Sciatic nerve (tissue), 2 donors: ENCODE measurements at places on chromosomes 13 and 19.
A peak's percentile ranks its signal among the peaks of the same experiment; 100 is the strongest.

DNA sequence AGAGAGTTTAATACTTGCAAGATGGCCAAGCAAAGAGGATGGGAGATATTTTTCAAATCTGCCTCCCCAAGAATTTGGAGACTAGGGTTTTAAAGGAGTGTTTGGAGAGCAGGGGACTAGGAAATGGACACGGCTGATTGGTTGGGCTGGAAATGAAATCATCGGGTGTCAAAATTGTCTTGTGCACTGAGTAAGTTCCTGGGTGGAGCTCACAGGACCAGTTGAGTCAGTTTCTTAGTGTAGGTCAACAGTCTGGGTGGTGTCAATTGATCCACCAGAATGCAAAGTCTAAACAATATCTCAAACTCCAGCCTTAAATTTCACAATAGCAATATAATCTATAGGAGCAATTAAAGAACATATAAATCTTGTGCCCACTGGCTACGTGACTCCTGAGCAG, 23.0 kb upstream of the CEACAM4 start:
- DNase-seq: no peak

DNA sequence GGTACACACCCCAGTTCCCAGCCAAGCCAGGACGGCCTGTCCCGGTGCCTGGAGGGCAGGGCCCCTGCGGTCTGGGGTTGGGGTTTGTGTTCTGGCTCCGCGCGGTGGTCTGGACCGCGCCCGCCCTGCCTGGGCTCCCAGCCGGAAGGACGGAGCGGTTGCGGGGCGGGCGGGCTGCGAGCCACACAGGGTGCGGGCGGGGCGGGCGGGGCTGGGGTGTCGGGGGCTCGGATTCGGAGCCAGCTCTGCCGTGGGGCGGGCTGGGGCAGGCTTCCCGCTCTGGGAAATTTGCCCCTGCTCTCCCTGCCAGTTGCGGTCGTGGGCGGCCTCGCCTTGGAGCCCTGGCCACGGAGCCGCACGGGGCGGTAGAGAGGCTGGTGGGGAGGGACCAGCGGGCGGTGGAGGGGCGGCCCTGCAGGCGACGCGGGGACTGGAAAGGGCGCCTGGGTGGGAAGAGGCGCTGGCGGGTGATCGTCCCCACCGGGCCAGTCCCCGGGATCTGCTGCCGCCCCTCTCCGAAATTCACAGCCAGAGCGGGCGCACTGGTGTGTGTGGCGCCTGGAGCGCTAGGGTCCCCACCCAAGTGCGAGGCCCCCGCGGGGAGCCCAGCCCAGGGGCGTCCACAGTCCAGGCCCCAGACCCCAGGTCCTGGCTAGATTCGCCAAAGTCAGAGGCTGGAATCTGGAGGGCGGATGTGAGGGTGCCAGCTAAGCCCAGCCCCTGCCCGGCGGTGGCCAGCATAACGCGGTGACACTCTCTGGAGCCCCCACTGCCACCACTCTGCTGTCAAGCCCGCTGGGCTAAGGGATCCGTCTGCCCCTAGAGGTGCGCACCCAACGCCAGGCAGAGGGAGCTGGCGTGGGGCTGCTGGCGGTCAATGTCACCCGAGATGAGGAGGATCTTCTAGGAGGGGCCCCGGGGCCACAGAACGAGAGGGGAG, 11.0 kb upstream of the ZNF492 start:
- no peak for DNase-seq

GRCh38 chr13:25846222-25846984, 205.4 kb downstream of the SHISA2 start:
- no peak for DNase-seq

- no peak for DNase-seq
These were observed 123.7 kb downstream of the KL start for GRCh38 chr13:33139780-33140535.

GRCh38 chr19:48006762-48007161, 12.3 kb downstream of the ELSPBP1 start:
- DNase-seq: no peak

DNA sequence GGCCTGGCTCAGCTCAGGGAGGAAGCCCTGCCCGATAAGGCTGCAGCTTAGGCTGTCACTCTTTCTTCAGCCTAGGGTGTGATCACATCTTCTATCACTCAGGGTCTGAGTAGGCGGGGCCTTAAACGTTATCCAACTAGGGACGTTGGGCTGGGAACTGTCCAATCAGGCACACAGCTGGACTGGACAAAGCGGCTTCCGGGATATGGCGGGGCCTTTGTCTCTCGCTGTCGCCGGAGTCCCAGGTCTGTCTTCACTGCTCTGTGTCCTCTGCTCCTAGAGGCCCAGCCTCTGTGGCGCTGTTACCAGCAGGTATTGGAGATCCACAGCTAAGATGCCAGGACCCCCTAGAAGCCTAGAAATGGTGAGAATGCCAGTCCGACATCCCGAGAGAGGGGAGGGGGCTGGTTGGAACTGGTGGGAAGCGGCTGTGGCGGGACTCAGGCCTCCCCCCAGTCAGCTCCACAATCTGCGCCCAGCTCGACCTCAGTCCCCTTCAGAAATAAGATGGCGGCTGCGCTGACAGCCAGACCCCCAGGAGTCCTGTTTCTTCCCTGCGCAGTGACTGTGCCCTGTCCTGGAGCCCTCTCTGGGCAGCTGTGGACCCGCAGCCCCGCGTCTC, at the start of gene ZNF254:
TSS of gene ZNF254 (plus strand) at position 214 of the 622 bp plus-strand sequence. CDS start at position 335, 121 bp downstream.
- peak; percentile 90 for DNase-seq

DNA sequence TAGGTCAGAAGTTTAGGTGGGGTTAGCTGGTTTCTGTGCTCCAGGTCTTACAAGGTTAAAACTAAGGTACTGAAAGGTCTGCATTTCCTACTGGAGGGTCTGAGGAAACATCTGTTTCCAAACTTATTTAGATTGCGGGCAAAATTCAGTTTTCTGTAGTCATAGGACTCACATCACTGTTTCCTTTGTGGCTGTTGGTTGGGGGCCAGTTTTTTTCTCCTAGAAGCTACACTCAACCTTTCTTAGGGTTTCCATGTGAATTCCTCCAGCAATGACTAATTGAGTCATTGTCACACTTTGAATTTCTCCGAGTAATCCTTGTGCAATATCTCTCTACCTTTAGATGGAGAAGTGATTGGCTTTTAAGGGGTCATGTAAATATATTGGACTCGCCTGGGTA, 773.4 kb upstream of the SLITRK1 start:
- DNase-seq: no peak

DNA sequence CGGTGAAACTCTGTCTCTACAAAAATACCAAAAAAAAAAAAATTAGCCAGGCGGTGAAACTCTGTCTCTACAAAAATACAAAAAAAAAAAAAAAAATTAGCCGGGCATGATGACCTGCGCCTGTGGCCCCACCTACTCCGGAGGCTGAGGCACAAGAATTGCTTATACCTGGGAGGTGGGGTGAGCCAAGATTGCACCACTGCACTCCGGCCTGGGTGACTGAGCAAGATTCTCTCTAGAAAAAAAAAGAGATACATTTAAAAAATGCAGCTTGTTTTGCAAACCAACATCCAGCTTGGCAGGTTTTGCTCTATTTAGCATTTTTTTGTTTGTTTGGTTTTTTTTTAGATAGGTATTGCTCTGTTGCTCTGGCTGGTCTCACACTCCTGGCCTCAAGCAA, 6.7 kb upstream of the PGPEP1 start:
- no peak for DNase-seq

- DNase-seq: no peak
These were observed 34.1 kb downstream of the SUGP2 start for GRCh38 chr19:18999016-18999758.

DNA sequence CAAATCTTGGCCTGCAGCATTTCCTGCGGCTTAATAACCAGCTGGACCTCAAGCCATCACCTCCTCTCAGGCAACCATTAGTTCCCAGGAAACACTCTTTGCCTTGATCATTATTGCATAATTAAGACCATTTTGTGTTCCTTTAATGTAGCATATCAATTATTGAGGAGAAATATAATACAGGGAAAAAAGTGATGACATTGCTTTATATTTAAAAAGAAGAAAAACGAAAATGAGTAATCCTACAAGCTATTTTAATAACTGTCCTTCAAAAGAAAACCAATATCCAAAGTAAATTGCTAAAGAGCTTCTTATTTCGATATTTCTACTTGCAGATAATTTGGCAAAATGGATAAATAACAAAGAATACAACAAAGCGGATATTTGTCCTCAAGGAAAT, 1084.7 kb downstream of the EFNB2 start:
- DNase-seq: no peak

DNA sequence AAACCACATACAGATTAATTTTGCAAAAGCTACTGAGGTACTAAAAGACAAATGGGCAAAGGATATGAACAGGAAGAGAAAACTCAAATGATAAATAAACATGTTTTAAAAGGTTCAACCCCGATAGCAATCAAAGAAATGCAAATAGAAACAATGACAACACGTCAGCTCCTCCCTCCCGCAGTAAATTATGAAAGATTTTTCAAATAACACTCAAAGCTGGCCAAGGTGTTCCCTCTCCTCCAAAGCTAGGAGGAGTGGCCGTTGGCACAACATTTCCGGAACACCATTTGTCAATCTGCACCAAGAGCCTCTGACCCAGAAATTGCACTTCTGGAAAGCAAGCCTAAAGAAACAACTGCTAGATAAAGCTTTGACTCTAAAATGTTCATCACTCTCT, 28.3 kb downstream of the INSR start:
- no peak for DNase-seq

DNA sequence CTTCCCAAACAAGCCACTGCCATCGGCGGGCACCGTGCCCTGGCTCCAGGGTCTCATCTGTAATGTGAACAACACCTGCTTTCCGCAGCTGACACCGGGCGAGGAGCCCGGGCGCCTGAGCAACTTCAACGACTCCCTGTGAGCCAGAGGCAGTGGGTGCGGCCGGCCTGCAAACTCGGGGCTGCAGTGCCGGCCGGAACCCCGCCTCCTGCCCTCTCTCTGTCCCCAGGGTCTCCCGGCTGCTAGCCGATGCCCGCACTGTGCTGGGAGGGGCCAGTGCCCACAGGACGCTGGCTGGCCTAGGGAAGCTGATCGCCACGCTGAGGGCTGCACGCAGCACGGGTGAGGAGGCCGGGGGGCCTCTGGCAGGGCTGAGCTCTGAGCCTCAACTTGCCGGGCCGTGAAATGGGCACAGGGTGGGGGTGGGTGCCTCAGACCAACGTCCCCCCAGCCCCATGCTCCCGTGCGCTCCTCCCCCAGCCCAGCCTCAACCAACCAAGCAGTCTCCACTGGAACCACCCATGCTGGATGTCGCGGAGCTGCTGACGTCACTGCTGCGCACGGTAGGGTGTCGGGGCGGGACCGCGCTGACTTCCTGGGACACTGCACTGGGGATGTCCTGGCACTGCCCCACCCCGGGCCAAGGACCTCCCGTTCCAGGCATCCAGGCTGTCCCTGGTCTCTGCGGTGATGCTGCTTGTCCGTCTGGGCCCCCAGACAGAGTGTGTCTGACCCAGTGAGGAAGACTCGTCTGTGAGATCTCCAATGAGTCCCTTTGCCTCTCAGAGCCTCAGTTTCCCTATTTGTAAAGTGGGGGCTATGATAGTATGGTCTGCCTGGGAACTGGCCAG, 2.2 kb downstream of the ABCA7 start:
- DNase-seq: no peak

DNA sequence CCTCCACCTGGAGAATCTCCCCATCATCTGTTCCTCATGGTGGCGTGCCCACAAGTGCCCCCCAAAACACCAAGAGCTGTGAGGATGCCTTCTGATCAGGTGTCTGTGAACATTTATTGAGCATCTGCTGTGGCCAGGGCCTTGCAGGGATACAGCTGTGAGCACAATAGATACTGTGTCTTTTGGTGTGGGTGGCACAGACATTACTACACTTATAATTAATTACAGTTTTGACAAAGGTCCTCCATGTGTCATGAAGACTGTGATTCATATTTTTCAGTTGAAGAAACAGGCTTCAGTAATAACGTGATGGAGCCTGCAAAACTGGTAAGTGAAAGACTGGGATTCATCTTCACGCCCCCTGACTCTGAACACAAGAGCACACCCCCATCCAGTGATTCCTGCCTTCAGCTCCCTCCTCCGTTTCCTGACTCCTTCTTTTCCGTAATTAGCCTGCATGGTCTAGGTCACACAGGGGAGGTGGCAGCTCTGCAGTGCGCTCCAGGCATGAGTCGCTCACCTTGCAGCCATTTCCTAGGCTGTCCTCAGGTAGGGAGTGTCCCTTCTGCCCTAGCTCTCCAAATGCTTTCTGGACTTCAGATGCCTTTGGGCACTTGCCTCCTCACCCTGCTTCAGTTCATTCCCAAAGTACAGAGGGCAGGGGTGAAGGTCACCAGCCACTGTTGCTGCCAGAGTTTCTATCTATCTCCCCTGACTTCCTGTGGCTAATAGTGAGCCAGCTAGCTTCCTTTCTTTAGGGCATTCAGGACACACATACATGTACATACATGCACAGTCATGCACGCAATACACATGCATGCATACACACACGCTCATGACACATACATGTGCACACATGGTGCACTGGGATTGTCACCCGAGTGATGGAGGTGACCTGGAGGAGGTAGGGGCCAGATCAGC, 66.5 kb downstream of the SIAH3 start:
- no peak for DNase-seq

DNA sequence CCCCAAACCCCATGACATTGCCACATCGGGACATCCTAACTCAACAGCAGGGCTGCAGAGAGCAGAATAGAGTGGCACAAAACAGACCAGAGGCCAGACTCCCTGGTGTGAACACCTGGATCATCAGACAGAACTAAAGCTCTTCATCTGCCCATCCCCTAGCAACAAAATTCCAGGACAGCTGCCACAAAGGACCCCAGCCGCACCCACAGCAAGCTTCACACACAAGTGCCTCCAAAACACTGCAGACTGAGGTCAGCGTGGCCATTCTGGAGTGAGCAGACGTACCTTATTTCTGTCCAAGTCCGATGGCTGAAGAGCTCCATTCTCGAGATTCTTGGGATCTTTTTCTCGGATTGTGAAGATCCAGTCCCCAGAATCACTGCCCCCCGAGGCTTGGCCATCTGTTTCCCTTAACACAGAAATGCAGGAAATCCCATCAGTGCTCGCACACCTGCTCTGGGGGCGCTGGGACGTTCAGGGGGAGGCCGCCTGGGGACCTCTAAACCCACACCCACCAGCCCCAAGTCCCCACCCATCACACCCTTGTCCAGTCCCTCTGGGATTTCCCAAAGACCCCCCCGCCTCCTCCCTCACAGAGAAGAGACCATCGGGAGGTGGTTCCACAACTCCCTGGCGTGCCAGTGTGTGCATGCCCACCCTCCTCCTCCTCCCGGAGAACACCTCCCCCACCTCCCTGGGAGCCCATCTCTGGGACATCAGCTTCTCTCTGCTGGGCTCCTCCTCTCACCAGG, 115.2 kb downstream of the STK24 start:
- DNase-seq: no peak

- no peak for DNase-seq
These were observed 64.7 kb downstream of the ZNF44 start for GRCh38 chr19:12229990-12230389.

- DNase-seq: no peak
These were observed 2.9 kb downstream of the RPS11 start for GRCh38 chr19:49499030-49499670.

GRCh38 chr19:46731007-46731501, 14.1 kb upstream of the PRKD2 start:
- DNase-seq: no peak

- DNase-seq: no peak
These were observed 52.7 kb upstream of the TEX29 start for GRCh38 chr13:111267784-111268183.
